ENCODE measurements at places on chromosomes 11 and 22.

- no peak for DNase-seq
Observed at GRCh38 chr11:748007-748359, 719 bp downstream of the TALDO1 start.

GRCh38 chr11:12094872-12095800 is 15.3 kb upstream of the MICAL2 start:
- DNase-seq, result no peak

GRCh38 chr11:118050208-118050891 is 26.5 kb upstream of the TMPRSS4 start:
- DNase-seq, result no peak

DNA sequence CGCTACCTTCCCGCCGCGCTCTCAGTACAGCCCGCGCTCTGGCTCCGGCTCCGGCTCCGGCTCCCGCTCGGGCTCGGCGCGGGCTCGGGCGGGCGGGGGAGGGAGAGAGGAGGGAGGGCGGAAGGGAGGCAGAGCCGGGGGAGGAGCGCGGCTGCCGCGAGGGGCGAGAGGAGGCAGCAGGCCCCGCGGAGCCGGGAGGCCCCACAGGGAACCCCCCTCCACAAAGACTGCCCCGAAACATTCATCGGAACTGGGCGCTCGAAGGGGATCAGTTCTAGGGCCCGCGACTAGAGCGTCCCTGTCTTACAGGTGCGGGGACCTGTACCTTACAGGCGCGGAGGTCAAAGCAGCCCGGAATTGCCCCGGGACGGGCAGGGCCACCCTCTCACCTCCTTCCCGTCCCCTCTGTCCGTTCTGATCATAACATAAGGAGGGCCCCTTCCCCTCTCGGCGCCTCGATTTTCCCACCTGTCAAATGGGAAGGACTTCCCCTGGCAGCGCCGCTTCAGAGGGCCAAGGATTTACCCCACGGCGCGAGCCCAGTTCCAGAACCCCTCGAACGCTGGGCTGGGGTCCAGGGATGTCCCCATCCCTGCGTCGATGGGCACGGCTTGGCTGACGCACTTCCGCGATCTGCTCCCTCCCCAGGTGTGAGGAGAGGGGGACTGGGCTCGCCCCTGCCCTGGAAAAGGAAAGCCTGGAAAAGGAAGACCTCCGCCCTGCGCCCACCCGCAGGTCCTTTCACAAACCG is at the start of gene SHISA8:
Gene SHISA8, minus strand, starts transcription at position 40 of the 751 bp plus-strand sequence. CDS start 407 bp downstream, outside the sequence.
- peak; percentile 59 for DNase-seq

DNA sequence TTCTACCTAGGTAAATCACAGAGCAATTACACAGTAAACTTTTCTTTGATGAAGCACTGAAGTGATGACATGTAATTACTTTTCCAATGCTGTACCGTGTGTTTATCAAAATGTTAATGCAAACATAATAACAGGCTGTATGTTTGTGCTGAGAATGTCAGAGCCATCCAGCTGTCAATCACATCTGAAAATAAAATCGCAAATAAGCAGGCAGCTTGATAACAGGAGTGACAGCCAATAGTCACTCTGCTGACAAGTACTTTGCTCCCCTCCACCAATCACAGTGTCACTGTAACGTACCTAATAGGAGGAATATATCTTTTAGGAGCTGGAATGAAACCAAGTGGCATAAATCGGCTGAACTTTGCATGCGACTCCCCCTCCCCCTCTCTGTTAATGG is 119.7 kb downstream of the KIRREL3 start:
- DNase-seq, result no peak
